ENCODE measurements at places on chromosomes 1 and 21.

GRCh38 chr1:55828044-55828443 is 612.9 kb upstream of the USP24 start:
- no peak for DNase-seq

DNA sequence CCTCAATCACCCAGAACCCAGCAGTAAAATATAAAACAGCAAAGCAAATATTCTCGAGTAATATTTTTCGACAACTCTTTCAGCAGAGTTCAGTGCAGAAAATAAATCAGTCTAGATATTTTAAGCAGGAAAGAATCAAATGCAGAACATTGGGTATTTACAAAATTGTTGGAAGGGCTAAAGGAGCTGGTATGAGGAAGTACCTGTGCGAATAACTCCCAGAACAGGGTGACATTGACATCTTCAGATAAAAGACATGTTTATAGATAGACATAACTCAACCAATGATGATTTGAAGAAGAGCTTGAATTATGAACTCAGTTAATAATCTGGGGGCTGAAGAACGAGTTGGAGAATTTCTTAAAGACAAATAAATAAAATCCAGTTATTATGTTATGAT is 6.4 kb downstream of the AXDND1 start:
- no peak for DNase-seq

- DNase-seq = no peak
These were observed 9.0 kb upstream of the RBM8A start for GRCh38 chr1:145936247-145936646.

DNA sequence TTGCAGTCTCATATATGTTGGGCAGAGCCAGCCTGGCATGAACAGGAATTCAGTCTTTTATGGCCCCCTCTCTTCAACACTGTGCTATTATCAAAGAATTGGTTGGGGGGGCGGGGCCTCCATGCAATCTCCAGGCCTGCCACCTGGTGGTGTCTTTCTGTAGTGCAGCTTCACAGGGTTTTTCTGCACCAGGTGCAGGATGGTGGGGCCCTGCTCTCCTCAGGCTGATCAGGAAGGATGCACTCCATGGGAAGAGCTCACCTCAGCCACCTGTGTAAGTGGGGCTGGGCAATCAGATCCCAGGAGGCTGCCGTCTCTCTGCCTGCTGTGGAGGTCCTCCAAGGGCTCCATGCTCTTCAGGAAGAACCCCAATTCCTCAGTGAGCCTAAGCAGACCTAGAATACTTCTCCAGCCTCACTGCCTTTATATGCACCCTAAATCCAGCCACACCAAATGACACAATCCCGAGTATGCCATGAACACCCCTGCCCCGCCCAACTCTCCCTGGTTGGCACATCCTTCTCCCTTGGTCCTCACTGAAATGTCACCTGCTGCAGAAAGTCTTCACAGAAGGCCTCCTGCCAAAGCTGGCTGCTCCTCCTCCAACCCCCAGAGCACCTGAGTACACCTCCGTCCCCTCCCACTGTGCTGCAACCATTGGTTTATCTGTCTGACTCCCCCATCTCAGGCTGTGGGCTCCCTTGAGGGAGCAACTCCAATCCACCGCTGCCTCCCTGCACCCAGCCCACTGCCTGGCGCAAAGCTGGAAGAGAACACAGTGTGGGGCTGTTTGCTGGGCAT is 16.5 kb downstream of the STK40 start:
- peak; percentile 85 for DNase-seq

- DNase-seq = no peak
These were observed 7.8 kb downstream of the CASZ1 start for GRCh38 chr1:10788592-10789006.

- DNase-seq = no peak
These were observed 37.2 kb downstream of the CAMSAP2 start for GRCh38 chr1:200775850-200776249.
